NCI-H524 (cell line): ENCODE measurements at places on chromosomes 12 and 14.
A peak's percentile ranks its signal among the peaks of the same experiment; 100 is the strongest.

DNA sequence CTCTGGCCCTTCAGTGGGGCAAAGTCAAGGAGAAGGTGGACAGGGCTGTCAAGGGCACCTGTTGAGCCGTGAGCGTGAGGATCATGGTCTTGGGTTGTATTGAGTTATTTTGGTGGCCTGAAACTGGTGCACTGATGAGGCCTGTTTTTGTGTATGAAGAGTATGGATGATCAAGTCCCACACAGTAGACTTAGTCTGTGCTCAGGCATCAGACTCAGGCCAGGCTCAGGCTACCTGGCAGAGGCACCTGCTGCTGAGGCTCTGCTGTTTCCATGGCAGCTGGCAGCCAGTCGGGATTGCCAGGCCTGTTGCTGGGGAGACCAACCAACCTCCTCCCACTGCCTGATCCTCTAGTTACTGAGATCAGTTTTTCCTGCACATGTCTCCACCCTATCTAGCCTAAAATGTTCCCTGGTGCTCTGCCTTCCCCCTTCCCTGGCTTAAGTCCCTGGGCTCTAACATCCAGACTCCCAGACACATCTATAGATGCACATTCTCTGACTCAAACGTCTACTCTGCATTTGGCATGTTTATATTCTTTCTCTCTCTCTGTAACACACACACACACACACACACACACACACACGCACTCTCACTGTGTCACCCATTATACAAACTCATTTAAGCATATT, 5.1 kb downstream of the JPH4 start:
- no peak for DNase-seq

- DNase-seq, result no peak
Measured at GRCh38 chr14:80988735-80989429, 33.5 kb downstream of the TSHR start.

DNA sequence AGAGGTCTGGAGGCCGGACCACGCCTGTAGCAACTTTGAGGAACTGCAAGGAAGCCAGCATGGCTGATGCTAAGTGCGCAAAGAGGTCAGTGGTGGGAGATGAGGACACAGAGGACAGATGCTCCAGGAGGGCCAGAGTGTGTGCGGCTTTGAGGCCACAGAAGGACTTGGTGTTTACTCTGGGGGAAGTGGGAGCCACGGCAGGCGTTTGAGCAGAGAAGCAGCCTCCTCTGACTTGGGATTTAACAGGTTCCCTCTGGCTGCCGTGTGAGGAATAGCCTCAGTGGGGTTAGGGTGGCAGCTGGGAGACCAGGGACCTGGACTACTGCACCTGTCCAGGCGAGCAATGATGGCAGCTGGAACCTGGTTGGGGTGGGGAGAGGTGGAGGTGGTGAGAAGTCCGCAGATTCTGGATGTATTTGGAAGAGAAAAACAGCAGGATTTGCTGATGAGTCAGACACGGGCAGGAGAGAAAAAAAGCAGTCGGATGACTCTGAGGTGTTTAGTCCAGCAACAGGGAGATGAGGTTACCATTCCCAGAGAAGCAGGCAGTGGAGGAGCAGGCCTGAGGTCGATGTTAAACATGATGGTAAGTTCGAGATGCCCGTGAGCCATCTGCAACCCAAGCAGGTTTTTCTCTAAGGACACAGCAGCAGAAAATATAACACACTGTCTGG, 143.5 kb downstream of the SCARB1 start:
- peak; percentile 73 for DNase-seq

GRCh38 chr14:55599250-55599879, 19.4 kb downstream of the KTN1 start:
- no peak for DNase-seq

- peak; percentile 30 for DNase-seq
Measured at GRCh38 chr12:48000878-48001504, 3.3 kb downstream of the COL2A1 start.

DNA sequence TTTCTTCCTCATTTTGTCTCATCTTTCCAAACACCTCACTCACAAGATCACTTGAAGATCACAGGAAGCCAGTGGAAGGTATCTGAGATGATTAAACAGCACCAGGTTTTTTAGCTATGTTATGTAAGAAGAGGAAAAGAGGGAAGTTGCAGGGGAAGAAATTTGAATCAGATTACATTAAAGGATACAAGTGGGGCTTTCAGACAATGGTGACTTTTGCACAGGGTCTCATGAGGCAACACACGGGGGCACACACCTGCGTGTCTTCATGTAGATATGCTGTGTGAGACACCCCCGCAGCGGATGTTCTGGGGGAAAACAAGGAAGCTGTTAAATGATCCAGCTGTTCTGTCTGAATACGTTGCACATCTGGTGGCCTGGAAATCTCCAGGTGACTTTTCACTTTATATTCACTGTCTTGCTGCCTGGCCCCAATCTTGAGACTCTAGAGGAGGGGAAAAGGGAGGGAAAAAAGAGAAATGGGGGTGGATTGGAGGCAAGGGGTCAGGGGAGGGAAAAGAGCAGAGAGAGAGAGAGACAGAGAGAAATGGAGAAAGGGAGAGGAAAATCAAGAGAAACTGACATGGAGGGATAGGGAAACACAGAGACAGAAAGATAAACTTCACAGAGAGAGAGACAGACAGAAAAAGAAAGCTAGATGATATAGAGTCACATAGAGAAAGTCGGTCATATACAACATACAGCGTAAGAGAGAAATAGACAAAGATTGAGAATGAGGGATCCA, 36.3 kb upstream of the PPP1CC start:
- DNase-seq, result no peak

DNA sequence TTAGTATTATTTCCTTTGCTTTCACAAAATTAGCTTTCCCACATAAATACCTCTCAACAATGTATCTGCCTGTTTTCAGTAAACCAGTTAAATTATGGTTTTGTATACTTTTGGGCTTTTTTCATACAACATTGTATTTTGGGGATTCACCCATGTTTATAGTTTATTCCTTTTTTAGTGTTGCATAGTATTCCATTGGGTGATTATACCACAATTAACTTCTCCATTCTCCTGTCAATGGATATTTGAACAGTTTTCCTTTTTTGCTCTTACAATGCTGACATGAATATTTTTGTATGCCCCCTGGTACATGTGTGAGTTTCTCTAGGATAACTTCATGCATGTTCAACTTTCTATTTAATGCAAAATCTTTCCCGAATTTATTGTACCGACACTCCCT, 12.6 kb upstream of the NDUFA12 start:
- no peak for DNase-seq

DNA sequence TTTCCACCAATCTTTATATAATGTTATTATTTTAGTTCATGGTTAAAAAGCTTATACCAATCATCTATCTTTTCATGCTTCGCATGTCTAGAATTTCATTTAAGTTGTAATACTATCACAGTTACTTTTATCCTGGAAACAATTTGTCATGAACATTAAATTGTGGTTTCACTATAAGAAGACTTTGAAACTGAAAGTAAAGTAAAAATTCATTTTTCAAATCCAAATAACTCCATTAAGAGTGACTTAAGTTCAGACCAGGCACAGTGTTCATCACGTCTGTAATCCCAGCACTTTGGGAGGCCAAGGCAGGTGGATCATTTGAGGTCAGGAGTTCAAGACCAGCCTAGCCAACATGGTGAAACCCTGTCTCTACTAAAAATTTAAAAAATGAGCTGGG, 12.4 kb downstream of the ESR2 start:
- no peak for DNase-seq

GRCh38 chr14:95850429-95850828, 26.2 kb upstream of the TUNAR start:
- DNase-seq, result no peak

DNA sequence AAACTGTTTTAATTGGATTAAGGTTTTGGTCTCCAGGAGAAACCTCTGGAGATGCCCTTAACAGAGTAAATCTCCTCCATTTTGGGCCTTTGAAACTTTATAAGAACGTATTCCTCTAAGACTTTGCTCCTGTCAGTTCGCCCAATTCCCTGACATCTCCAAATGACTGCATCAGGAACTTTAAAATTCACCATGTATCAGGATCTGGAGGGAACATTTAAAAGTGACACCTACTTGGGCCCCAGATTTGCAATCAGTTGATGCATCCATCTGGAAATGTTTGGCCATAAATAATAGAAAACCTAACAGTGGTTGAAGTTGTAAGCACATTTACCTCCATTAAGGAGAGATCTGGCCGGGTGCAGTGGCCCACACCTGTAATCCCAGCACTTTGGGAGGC, 144.1 kb upstream of the WSCD2 start:
- DNase-seq, result no peak

DNA sequence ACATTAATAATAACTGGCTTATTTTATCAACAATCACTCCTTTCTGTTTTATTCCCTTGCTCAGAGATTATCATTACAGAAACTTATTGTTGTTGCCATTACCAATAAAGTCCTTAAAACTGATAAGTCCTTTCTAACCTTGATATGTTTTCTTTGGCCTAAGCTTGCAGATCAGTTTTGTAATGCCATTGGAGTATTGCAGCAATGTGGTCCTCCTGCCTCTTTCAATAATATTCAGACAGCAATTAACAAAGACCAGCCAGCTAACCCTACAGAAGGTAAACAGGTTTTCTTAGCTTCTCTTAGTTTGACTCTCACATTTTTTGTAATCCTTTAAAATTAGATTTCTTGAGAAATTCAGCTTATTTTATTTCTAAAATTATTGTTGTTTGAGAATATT, 3.9 kb downstream of the MED21 start:
- DNase-seq, result no peak

- DNase-seq, result no peak
Measured at GRCh38 chr14:70662080-70662479, 20.4 kb downstream of the TTC9 start.

- no peak for DNase-seq
Measured at GRCh38 chr12:26786865-26787514, 46.0 kb downstream of the ITPR2 start.

GRCh38 chr12:22535478-22535877, 8.9 kb downstream of the C2CD5 start:
- no peak for DNase-seq

DNA sequence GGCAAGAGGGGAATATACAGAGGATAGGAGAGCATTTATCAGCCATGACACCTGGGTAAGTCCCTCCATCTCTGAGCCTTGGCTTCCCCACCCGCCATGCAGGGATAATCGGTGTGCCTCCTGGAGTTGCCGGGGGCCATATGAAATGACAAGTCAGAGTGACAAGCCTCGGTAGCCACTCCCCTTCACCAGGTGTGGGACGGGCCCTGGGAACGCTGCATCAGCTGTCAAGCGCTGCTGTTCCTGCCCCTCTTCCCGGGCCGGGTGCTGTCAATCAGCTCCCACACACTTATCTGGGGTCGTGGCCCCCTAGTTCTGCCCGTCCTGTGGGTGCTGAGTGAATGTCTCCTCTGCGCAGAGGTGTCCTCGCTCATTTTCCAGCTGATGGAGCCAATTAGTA, 57.2 kb downstream of the MVK start:
- no peak for DNase-seq

- DNase-seq, result no peak
Measured at GRCh38 chr12:104422441-104422840, 34.3 kb upstream of the CHST11 start.

- DNase-seq, result no peak
Measured at GRCh38 chr14:68610251-68610793, 182.5 kb downstream of the ZFP36L1 start.
